ENCODE measurements at places on chromosomes 2 and 18.

- DNase-seq = no peak
These were observed 35.1 kb upstream of the CYBRD1 start for GRCh38 chr2:171487201-171487600.

- DNase-seq = no peak
These were observed 67.3 kb downstream of the APOB start for GRCh38 chr2:20976527-20976926.

- no peak for DNase-seq
These were observed 889.1 kb upstream of the NRXN1 start for GRCh38 chr2:51921076-51921475.

- no peak for DNase-seq
These were observed 232.8 kb downstream of the PIK3C3 start for GRCh38 chr18:42187611-42188380.

DNA sequence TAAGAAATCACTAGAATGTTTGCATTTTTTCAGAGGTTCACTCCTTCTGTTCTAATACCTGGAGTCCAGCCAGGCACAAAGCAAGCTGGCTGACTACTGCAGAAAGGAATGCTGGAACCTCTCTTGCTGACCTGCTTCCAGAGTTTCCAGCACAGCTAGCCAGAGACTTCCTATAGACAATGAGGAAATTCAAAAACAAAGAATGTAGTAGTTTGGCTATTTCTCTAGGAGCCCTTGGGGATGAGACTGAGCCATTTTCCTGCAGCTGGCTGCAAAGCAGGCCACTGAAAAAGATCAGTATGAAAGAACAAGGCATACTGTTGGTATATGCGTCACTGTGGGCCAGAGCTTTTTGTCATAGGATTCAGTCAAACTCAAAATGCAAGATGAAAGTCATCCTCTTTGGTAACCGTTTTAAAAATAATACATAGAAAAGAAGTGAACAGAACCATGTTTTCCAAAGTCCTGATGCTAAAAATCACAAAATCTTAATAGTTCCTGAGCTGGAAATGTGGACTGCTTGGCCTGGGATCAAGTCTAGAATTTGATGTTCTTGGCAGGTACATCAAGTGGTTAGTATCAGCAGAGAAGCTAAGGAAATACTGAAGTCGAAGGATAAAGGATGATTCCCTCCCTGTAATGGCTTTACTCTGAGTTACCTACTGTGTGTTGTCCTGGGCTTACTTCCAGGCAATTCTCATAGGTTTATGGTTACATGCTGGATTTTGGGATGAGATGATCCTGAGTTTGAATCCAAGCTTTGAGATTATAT, 9.0 kb upstream of the DSEL start:
- DNase-seq = peak; percentile 94

DNA sequence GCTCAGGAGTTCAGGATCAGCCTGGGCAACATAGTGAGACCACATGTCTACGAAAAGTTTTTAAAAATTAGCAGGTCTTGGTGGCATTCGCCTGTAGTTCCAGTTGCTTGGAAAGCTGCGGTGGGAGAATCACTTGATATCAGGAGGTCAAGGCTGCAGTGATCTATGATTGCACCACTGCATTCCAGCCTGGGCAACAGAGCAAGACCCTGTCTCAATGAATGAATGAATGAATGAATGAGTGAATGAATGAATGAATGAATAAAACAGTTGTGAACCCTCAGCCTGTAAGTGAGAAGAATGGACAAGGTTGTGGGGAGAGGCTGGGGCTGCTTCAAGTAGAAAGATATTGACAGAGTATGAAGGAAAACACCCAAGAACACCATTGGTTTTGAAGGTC, 48.0 kb downstream of the ARHGAP28 start:
- DNase-seq = no peak

DNA sequence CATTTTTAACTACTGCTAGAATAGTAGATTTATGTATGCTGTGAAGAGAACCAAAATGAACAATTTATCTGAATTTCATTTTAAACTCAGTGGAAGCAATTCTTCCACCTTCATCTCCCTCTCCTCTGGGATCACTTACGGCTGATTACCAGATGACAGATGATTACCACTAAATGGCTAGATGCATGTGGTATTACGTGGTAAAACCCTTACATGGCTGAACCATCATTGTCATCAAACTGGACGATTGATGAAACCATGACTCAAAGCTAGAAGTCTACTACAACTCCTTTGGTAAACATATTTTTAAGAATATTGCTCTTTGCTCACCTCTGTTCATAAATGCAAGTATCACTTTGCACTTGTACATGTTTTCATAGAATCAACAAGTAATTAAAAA, 48.5 kb upstream of the DOCK10 start:
- no peak for DNase-seq
